ENCODE measurements at places on chromosomes 4 and X.

- DNase-seq = peak; percentile 34
Measured at GRCh38 chrX:2928583-2929434, at the start of gene ARSD. ARSD (minus strand) TSS chrX:2929339; CDS start chrX:2929275, 64 bp downstream.

GRCh38 chr4:101295691-101296090 is 51.6 kb downstream of the PPP3CA start:
- no peak for DNase-seq

GRCh38 chrX:40539214-40540142 is 41.3 kb upstream of the ATP6AP2 start:
- no peak for DNase-seq

DNA sequence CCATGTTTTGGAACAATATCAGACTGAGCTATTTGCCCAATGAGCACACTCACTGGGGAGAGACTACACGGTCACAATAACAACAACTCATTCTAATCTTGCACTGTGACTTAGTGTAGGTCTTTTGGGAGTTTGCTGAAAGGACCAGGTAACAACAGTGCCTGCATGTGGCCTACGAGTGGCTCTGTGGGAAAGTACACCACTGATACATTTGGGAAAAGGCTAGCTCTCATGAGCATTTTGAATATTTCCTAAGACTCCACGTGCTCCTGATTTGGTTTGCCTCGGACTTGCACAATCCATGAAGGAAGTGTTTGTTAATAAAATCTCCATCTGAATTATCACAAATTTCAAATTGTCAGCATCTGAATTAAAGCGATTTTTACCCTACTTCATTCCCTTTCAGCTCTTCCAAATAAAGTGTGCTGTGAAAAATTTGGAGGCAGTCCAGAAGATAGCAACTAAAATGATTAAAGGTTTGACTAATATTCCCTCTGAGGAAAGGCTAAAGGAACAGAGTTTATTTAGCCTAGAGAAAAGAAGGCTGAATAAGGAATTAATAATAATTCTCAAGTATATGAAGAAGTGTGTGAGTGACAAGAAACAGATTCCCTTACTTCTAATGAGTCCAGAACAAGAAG is 406.4 kb downstream of the PPARGC1A start:
- no peak for DNase-seq

DNA sequence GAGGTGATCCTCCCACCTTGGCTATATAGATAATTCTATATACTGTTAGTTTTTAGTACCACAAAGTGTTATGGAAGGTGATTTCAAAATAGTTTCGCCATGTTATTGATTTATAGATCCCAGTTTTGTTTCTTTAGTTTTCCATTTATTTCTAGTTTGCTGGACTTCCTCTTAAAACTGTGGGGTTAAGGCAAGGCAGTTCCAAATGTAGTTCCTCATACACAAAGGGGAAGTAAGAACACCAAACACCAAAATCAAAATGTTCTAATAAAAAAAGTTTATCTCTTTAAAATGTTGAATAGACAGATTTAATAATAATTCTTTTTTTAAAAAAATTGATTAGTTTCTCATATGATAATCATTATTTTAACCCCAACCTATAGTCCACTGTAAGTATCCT is 6.8 kb upstream of the CISD2 start:
- DNase-seq = no peak

- DNase-seq = no peak
Measured at GRCh38 chrX:111411983-111412382, at the start of gene DCX. DCX (minus strand) TSS chrX:111412192; CDS start chrX:111410398, 1,794 bp downstream.

DNA sequence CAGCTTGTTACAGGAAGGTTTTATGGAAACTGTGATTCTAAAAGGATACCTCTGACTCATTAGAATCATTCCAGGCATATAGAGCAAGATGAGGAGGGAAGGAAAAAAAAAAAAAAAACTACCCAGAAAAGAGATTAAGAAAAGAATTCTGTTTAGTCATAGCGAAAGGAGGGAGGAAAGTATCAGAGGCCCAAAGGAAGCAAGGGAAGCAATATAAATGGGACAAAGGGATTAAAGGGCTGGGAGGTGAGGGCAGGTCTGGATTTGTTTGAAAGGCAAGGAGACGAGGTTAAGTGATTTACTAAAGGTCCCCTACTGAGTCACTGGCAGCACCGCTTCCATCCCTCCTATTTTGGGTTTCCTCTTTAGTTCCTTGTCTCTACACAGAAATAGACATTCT is 88.6 kb upstream of the IL1RAPL1 start:
- no peak for DNase-seq

DNA sequence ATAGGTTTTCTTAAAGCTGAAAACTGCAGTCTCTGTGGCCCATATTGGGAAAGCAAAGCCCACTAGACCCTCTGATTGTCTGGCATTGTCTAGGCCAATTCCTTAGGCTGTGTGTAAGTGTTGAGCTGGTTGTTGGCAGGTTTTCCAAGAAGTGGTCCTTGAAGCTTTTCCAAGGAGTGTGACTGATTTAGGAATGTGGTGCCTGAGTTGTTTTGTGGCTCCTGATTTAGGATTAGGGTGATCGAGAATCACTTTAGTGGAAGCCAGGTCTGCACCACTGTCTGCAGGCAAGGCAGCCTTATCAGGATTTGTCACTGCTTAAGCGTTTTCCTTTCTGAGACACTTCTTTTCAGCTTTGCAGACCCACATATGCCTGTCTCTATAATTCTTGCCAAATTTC is 339.0 kb upstream of the DDX53 start:
- no peak for DNase-seq

DNA sequence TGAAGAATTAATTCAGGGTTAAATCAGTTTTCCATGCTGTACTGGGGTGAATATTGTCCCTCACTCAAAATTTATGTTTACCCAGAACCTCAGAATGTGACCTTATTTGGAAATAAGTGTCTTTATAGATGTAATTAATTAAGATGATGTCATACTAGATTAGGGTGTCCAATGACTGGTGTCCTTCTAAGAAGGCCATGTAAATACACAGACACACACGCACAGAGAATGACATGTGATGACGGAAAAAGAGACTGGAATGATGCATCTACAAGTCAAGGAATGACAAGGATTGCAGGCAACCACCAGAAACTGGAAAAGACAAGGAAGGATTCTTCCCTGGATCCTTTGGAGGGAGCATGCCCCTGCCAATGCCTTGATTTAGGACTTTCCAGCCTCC is 84.6 kb upstream of the GPR34 start:
- no peak for DNase-seq

- no peak for DNase-seq
Measured at GRCh38 chr4:39354254-39354552, 12.0 kb downstream of the RFC1 start.

- no peak for DNase-seq
Measured at GRCh38 chr4:184163813-184164212, 53.9 kb downstream of the ENPP6 start.

GRCh38 chr4:14844061-14844460 is 158.2 kb upstream of the CPEB2 start:
- no peak for DNase-seq

DNA sequence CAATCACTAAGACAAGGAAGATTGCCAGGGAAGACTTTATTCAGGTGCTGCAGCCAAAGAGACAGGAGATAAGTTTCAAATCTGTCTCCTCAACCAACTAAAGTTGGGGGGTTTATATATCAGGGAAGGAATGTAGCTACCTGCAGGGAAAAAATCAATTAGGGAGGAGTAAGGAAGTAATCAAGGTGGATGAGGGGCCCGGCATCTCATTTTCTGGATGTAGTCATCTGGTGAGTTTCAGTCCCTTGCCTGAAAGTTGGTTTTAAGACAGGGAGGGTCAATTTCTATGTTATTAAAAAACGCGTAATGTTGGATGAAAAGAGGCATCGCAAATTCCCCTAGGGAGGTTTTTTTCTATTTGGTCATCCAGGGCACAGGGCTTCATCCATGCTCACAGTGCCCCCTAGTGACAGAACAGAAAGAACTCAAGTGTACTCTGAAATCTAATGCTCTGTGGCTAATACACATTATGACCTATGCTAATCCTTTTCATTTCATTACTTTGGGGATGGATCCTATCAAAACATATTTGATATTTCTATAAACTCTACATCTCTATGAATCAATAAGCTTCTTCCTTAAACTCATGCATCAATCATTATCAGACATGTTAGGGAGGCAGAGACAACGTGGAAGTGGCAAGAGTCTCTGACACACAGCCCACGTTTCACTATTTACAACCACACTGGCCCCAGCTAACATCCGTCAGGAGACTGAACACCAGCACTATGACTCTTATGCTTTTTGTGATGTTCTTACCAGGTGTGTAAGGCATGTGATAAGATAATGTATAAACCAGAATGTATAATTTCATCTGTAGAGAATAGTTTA is 1577.0 kb upstream of the TENM3 start:
- DNase-seq = peak; percentile 31

- DNase-seq = no peak
Measured at GRCh38 chr4:164700471-164700870, 53.5 kb upstream of the SMIM31 start.

DNA sequence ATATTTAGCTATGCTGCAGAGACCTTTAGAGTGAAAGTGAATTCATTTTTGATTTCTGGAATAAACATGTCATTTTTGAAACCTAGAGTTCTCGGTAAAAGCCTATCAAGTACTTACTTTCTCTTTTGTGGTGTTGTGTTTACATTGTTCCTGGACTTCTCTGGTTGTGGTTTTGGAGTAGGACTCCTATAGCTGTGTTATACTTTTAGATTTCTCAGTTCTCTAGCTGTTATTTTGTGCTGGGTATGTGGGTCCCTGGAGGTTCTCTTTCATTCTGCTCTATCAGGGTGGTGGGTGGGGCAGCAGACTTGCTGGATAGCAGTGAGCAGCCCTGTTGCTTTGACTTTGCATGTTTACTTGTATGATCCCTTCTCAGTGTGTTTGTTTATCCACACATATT is 25.6 kb upstream of the MSMO1 start:
- no peak for DNase-seq

- no peak for DNase-seq
Measured at GRCh38 chrX:4925911-4926310, 1212.5 kb upstream of the PRKX start.

DNA sequence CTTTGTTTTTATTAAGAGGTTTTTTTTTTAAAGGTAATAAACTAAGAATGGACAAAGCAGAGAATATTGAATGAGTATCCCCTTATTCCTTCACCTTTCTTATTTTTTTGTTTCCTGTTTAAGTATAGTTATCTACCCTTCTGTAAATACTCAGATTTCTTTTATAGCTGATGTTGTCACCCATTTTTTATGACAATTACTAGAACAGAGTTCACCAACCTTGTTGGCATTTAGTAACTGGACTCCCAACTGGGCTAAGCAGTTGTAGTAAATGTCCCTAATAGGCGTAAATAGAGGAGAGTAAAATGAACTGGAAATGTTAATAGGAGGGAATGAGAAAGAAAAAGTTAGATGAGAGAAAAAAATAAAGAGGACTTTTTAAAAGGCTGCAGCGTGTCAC is 9.8 kb downstream of the PDLIM5 start:
- DNase-seq = no peak

DNA sequence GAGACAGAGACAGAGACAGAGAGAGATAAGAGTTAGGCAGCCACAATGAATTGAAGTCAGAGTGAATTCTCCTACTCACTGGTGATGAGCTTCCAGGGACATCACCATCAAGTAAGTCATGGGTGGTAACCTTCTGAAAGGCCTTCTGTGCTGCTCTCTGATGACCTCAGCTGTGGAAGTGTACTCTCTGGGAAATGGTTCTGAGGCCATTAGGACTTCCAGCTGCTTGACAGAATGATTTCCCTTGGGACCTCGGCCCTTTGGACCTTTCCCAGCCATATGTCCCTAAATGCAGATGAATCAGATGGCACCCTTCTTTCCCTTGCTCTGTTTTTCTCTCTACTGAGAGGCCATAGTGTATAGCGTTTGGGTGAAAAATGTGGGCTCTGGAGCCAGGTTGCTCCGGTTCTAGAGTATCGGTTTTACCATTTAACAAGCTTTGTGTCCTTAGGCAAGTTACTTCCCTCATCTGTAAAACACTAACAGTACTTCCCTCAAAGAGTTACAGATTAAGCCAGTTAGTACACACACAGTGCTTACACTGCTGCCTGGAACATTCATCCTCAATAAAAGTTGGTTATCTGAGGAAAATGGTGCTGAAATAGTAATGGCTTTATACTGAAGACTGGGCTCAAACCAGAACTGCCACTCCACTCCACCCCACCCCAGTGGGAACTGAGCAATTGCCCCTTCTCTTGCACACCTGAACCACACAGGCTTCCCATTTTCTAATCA is 7.6 kb downstream of the SEPTIN11 start:
- DNase-seq = no peak

GRCh38 chrX:39626749-39627148 is 471.0 kb downstream of the BCOR start:
- DNase-seq = no peak

- no peak for DNase-seq
Measured at GRCh38 chrX:47850901-47851300, 14.2 kb downstream of the ZNF81 start.

- no peak for DNase-seq
Measured at GRCh38 chr4:80841587-80842281, 188.8 kb upstream of the BMP3 start.

DNA sequence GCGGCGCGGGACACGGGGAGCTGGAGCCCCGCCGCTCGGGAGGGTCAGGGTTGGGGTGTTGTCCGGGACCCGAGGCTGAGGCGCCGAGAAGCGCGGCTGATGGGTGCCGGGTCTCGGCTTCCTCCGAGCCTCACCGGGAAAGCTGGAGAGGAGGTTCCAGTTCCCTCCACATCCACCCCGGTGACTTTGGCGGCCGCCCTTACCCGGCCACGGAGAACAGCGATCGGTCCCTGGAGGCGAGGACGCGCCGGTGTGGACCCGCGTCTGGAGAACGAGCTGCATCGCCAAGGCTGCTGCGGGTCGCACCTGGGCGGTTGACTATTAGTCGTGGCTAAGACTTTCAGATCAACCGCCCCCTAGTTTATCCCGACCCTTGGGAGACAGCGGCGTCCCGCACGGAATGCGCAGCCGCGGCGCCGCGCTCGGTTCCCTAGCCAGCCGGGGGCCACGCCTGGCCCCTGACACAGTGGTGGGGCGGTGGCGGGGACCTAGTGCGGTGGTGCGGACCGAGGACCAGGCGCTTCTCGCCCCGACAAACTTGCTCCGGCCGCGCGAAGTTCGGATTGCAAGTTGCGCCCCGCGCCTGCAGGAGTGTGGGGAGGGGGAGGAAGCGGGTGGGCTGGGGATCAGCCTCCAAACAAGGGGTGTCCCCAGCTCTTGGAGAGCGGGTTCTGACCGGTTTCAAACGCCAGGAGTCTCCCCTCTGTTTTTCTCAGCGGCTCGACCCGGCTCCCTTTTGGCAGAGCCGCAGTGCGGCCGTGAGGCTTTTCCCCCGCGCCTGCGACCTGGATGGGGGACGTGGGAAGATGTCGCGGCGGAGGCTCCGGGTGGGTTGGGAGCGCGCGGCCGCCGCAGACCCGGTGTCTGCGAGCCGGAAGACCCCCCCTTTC is 568 bp downstream of the FHDC1 start:
- DNase-seq = peak; percentile 25

Measured in NCI-H1930 (cell line).